ENCODE measurements at places on chromosomes 7 and 10. TPM values are rescaled to one million over a fixed set of nuclear protein-coding genes. Genes with fewer than 3 reads are reported as not detected.

Gene MCM10
- total RNA-seq = not detected

Gene GBX1
- total RNA-seq = not detected

Gene VGF
- total RNA-seq = not detected

Gene CALHM1
- total RNA-seq = not detected

Gene SLC26A3
- 12.0 TPM for total RNA-seq

Gene RPP38
- total RNA-seq = 10.2 TPM
